MG63 (cell line): ENCODE measurements at places on chromosomes 13 and 19. TPM values are rescaled to one million over a fixed set of nuclear protein-coding genes. Genes with fewer than 3 reads are reported as not detected.

Gene ZNF548
- 7.7 and 17.8 TPM in 2 replicates for total RNA-seq

GRCh38 chr19:2353159-2353886 is 6.7 kb upstream of the TMPRSS9 start:
- DNase-seq = no peak

DNA sequence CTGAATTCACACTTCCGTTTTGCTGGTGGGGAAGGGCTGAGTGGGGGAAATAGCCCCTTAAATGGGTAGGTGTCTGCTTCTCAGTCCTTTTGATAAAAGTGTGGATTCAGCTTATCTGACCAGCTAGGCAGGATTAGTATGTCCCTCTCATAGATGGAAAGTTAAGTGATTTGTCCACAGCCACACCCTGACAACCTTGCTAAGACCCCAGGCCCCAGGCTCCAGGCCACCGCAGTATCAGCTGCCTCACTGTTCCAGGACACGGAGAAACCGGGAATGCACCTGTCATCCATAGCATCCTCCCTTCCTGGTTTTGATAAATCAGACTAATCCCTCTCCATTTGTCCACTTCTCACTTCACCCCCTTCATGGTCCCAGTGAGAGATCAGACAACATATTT is 197.7 kb downstream of the USP12 start:
- no peak for DNase-seq

DNA sequence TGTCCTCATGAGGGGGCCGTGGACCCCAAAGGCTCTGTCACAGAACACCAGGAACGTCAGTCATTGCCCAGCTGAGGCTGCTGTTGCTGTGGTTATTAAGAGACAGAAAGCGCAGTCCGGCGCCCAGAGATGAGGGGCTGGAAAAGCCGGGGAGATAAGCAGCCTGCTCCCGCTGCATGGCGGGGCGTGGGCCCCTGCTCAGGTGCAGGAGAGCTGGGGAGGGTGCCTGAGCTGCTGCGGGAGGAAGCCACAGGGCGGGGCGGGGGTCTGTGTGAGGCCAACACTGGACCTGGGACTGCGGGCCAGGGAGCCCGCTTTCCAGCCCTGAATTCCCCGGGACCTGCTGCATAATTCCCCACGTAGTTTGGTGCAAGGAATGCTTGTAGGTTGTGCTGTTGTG is 11.3 kb downstream of the SOX1 start:
- no peak for DNase-seq

Gene SLC25A41
- not detected in 2 replicates for total RNA-seq

Gene IQCN
- 0.03 and 0.05 TPM in 2 replicates for total RNA-seq

DNA sequence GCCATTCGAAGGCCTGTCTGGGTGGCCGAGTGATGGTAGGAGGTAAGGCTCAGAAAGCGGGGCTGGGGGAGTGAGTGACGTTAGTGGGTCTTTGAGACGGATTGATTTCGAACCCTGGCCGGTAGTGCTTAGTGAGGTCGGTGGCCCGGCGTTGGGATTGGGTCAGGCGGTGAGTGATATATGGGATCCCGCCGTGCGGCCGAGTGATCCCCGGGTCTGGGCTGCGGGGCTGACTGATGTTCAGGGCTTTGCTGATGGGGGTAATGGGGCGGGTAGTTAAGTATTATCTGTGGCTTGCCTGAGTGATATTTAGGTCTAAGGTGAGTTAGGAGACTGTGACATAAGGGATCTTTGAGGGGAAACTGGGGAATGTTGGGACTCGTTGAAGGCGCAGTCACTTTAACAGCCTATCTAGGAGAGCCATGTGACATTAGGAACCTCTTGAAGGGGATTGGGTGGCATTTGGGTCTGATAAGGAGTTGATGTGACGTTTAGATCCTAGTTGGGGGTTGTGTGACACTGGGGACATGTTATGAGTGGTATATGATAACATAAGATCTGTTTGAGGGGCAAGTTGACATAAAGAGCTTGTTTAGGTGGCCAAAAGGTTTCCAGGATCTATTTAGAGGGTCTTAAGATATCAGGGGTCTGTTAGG is 543 bp downstream of the PSMC4 start:
- DNase-seq = no peak

Gene TSSK6
- total RNA-seq = 9.0 TPM in 1 of 2 replicates, not detected in the other

Gene ADAMTSL5
- 1.1 TPM in 1 of 2 replicates, not detected in the other for total RNA-seq

Gene ARRDC5
- not detected in 2 replicates for total RNA-seq

DNA sequence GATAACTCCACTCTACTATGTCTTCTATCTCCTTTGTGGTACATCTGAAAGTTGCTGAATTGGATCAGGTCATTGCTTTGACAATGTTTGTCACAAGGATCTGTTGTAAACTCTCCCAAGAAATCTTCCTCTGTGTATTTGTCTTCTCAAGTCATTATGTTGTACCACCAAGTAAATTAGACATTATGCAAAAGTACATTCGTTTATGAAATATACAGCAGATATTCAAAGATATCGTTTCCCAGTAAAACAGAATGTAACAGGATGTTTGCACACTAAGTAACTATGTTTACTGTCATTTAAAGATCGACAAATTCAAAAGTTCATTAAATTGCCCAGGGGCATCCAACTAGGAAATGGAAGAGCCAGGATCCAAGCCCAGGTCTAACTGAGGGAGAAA is 739.4 kb downstream of the EFNB2 start:
- DNase-seq = no peak

- DNase-seq = peak; percentile 27
These were observed 201.9 kb downstream of the FGF9 start for GRCh38 chr13:21872795-21873194.

- no peak for DNase-seq
These were observed 187.6 kb upstream of the ARGLU1 start for GRCh38 chr13:106755542-106755941.

DNA sequence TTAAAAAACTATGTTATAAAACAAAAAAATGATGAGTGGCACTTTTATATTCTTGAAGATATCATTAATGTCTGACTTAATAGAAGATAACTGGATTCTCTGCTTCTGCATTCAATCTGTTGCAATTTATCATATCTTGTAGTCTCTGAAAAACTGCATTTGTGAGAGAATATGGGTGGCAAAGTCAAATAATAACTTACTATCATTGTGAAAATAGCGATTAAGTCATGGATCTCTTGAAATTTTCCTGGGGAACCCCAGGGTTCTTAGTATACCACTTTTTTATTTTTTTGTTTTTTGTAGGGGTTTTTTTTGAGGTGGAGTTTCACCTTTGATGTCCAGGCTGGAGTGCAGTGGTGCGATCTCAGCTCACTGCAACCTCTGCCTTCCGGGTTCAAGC is 127.1 kb downstream of the STOML3 start:
- DNase-seq = no peak

- DNase-seq = no peak
These were observed 201.8 kb upstream of the RFC3 start for GRCh38 chr13:33616130-33616529.

Gene ZBTB32
- not detected in 2 replicates for total RNA-seq

DNA sequence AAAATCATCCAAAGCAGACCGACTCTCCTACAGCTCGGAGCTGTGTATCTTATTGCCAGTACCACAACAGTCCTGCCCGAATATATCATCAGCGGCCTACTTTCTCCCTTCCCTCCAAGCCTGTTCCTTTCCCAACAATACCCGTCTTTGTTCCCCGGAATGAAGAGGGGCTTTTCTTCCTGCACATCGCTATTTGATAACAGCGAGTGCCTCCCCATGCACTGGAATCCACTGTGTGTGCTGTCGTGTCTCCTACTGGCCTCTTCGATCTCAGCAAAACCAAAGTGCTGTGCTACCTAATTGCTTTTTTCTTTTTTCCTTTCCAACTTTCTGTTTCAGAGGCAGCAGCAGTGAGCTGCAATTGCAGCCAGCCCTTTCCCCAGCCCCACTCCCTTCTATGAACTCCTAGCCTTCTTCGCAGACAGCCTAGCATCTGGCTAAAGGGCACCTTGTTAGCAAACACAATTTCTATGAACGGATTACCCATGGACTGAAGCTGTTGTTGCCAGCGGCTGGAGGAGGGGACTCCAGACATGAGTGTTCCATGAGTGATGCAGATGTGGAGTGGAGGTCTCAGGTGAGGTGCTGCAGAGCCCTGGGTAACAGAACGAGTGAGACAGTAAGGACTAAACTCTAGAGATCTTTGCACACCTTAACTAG is 43.4 kb downstream of the EFNB2 start:
- DNase-seq = no peak

DNA sequence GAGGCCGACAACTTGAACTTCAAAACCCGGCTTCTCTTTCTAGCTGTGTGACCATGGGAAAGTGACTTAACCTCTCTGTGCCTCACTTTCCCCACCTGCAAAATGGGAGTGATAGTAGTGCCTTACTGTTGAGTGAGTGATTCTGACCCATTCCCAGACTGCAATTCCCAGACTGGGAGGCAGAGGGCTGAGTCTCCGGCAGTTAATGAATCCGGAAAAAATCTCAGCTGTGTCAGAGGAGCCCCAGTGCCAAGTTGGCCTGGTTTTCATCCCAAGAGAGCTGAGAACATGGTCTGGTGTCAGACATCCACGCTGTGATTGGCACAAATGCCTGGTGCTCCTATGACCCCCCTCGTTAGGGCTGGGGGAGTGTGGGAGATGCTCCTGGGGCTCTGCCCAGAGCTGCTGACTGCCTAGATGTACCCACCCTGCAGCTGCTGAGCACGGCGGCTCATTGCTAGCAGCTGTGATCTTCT is 50.0 kb downstream of the PIN1 start:
- peak; percentile 90 for DNase-seq

Gene DMKN
- total RNA-seq = not detected in 2 replicates

Gene ZNF541
- total RNA-seq = 0.36 and 0.69 TPM in 2 replicates

Gene TTC9B
- not detected in 2 replicates for total RNA-seq

- no peak for DNase-seq
These were observed 56.1 kb downstream of the LRCH1 start for GRCh38 chr13:46609052-46609451.

- no peak for DNase-seq
These were observed 2590.9 kb downstream of the PCDH9 start for GRCh38 chr13:64639206-64639605.

DNA sequence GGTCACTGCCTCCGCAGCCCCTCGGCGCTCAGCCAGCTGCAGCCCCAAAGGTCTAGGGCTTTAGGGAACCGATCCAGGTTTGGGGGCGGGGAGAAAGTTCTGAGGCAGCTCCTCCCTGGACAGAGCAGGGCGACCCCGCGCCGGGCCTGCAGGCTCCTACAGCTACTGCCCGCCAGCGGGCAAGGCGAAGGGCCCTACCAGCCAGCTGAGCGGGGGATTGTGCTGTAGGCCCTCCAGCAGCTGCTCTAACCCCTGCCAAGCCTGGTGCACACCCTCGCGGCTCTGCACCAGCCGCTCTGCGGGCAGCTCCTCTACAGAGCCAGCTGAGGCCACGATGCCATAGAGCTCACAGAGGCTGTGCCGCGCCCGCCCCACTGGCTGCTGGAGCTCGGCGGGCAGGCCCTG is 14.0 kb downstream of the PLIN4 start:
- DNase-seq = no peak

Gene IGFL2
- total RNA-seq = not detected in 2 replicates

DNA sequence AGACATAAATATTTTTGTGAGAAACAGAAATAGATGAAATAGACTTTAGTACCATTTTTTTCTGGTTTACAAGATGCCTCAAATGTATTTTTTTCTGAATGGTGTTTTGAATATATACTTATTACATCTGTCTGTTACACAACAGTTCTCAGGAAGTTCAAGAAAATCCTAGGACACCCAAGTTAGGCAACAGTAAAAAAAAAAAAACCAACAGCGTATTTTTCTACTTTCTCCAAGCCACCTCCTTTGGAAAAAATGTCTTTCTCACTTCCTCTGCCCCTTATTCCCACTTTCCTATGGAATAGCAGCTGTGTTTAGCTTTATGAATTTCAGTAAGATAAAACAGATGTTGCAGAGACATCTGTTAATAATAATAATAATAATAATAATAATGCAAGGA is 489.6 kb upstream of the KLF12 start:
- DNase-seq = no peak

Gene UNC13A
- total RNA-seq = 0.10 TPM in 1 of 2 replicates, not detected in the other

Gene CAMSAP3
- 0.56 and 0.89 TPM in 2 replicates for total RNA-seq

- DNase-seq = no peak
These were observed 776.3 kb downstream of the EFNB2 start for GRCh38 chr13:105758918-105759860.

- DNase-seq = no peak
These were observed 69.5 kb upstream of the TDRD3 start for GRCh38 chr13:60327511-60327910.

Gene RTBDN
- 0.95 TPM in 1 of 2 replicates, not detected in the other for total RNA-seq

DNA sequence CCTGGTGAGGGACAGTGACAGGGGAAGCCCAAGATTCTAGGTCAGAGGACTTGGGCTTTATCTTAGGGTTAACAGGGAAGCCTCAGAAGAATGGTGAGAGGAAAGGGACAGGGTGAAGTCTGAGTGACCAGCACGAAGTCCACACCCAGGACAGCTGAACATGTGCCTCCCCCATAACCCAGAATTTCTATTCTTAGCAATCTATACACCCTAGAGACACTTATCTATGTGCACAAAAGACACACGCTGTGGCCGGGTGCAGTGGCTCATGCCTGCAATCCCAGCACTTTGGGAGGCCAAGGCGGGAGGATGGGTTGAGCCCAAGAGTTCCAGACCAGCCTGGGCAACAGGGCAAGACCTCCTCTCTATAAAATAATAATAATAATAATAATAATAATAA is 11.1 kb upstream of the OLFM2 start:
- no peak for DNase-seq

Gene ZNF577
- 1.3 and 2.0 TPM in 2 replicates for total RNA-seq

- DNase-seq = no peak
These were observed 204.4 kb downstream of the COG6 start for GRCh38 chr13:39859898-39860297.
